ENCODE measurements at places on chromosomes 2 and 18.
A peak's percentile ranks its signal among the peaks of the same experiment; 100 is the strongest.

- DNase-seq = no peak
These were observed 31.9 kb downstream of the ASB1 start for GRCh38 chr2:238458651-238459050.

GRCh38 chr2:16050261-16050907, 110.0 kb downstream of the MYCN start:
- no peak for DNase-seq

DNA sequence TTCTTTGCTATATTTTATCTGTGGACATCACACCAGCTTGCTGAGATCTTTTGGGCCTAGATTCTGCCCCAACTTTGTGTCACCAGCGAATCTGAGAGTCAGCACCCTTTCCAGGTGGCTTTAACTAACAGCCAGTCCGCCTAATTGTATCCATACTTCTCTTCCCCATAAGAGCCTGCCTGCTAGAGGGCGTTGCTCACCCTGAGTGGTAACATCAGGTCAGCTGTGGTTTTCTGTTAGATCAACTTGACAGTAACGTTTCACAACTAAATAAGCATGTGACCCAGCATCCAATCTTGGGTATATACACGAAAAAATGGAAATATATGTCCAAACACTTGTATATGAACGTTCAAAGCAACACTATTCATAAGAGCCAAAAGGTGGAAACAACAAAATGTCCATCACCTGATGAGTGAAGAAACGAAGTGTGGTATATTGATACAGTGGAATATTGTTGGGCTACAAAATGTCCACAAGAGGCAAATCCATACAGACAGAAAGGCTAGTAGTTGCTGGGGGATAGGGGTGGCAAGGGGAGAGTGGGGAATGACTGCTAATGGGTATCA, 24.9 kb downstream of the EFHD1 start:
- no peak for DNase-seq

GRCh38 chr2:240227538-240228428, 87.3 kb upstream of the OTOS start:
- DNase-seq = peak; percentile 1

- no peak for DNase-seq
These were observed 17.2 kb upstream of the IL37 start for GRCh38 chr2:112893752-112894151.

DNA sequence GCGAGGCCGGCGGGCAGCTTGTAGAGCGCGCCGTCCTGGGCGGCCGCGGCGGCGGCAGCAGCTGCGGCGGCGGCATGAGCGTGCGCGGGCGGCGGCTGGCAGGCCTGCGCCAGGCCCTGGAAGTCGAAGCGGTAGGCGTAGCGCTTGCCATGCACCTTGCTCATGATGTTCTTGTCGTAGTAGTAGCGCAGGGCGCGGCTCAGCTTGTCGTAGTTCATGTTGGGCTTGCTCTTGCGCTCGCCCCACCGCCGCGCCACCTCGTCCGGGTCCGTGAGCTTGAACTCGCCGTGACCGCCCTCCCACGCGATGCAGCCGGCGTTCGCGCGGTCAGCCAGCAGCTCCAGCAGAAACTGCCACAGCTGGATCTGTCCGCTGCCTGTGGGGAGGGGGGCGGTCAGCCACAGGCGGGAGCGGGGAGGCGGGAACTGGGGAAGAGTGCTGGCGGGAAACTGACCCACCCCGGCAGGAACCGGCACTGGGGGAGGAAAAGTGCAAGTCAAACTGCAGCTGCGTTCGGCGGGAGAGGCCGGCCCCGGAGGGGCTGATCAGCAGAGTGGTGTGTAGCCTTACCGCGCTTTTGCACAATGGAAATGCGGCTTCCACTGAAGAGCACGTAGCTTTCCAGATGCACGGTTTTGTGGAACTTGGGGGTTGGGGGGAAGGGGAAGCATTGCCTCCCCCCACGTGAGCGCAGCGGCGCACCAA, 3.0 kb downstream of the FEV start:
- no peak for DNase-seq
